CD4-positive, alpha-beta memory T cell (primary cell): ENCODE measurements at places on chromosomes 4 and X. TPM values are rescaled to one million over a fixed set of nuclear protein-coding genes. Genes with fewer than 3 reads are reported as not detected.

DNA sequence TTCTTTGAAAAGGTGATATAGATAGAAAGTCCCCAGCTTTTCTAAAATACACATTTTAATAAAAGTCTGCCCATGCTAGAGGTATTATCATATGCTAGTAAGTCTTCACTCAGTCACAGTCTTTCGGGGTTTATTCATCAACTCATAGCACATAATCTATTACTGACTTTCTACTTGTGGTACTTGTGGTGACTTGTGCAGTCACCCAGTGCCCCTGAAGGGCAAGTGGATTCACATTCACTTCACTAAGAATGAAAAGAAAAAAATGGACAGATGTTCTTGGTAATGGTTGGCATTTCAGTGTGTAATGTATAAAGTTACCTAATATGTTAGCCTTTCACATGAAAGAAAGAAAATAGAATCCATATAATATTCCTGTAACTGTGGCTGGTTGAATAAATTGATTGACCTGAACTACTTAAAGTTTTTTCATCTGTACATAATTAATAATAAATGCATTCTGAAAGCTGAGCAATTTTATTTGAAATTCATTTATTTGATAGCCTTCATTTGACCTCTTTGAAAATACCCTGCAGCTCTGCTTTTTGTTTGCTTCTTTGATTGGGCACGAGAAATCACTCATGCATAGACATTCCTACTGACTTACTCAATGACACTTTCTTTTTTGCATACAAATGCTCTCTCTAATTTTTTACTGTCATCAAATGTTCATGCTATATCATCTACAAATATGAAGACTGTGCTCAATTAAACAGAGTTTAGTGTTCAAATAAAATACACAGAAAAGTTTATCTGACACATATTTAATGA lies 39.5 kb upstream of the ZNF330 start:
- no peak overlapping the region for H3K27ac ChIP-seq
- no peaks in the 10 kb centered on the region for H3K4me1 ChIP-seq
- H3K36me3 ChIP-seq: no peaks in the 10 kb centered on the region

- H3K27ac ChIP-seq: no peak overlapping the region
- no peak for DNase-seq
- no peaks in the 10 kb centered on the region for H3K27me3 ChIP-seq
These were observed 193.0 kb upstream of the IGFBP7 start for GRCh38 chr4:57303012-57303751.

DNA sequence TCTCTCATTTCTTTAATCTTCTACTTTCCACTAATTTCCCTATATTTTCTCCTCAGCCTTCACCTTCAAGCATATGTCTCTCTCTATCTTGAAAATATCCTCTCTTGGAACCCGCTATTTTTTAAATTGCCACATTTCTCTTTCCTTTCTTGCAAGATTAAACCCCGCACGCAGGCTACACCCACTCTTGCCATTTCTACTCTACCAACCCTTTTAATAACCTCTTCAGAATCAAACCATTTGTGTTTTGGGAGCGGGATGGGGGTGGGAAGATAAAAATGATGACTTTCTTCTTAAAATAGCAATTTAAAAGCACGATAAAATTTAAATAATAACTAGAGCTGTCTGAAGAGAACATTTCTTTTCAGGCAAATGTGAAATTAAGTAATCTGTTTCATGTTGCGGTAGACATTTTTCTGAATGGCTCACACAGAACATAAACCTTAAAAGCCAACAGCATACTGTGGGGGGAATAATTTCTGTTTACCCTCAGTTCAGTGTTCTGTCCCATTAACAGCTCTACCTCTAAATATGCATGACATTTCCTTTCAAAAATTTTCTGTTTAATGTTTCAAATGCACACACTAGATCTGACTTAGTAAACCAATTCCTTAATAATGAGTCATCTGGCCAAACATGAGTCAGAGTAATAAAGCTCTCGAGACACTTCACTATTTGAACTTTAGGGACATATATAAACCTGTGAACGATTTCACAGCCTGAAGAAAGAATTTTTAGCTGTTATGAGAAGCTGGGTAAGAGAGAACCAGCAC lies 20.5 kb downstream of the ARSJ start:
- H3K27ac ChIP-seq: no peak overlapping the region
- H3K36me3 ChIP-seq: no peaks in the 10 kb centered on the region
- DNase-seq: no peak
- no peak overlapping the region for H3K4me3 ChIP-seq

APLN gene
- not detected for total RNA-seq

PDE6B gene
- 15.4 TPM for total RNA-seq

DNA sequence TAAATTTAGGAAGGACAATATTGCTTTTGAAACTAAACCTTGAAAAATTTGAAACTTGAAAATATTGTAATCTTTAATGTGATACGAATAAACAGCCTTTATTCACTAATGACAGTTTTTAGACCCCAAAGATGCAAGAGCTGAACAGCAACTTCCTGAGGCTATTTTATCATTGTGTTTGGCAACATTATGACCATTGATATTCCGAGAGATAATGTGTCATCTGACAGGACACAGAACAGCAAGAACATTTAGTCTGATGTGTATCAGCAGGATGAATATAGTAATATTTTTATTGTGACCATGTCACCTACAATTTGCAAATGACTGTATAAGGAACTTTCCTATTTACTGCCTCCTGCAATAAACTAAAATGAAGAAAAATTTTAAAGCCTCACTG lies 316.0 kb downstream of the ADAM29 start:
- no peak for DNase-seq
- no peaks in the 10 kb centered on the region for H3K4me1 ChIP-seq
- no peaks in the 10 kb centered on the region for H3K27me3 ChIP-seq
- H3K36me3 ChIP-seq: no peaks in the 10 kb centered on the region

- H3K36me3 ChIP-seq: no peaks in the 10 kb centered on the region
- H3K27me3 ChIP-seq: no peaks in the 10 kb centered on the region
- H3K27ac ChIP-seq: no peak overlapping the region
- no peaks in the 10 kb centered on the region for H3K4me1 ChIP-seq
- no peak overlapping the region for H3K4me3 ChIP-seq
- DNase-seq: no peak
These were observed 257.0 kb downstream of the IDS start for GRCh38 chrX:149248073-149248625.

DNA sequence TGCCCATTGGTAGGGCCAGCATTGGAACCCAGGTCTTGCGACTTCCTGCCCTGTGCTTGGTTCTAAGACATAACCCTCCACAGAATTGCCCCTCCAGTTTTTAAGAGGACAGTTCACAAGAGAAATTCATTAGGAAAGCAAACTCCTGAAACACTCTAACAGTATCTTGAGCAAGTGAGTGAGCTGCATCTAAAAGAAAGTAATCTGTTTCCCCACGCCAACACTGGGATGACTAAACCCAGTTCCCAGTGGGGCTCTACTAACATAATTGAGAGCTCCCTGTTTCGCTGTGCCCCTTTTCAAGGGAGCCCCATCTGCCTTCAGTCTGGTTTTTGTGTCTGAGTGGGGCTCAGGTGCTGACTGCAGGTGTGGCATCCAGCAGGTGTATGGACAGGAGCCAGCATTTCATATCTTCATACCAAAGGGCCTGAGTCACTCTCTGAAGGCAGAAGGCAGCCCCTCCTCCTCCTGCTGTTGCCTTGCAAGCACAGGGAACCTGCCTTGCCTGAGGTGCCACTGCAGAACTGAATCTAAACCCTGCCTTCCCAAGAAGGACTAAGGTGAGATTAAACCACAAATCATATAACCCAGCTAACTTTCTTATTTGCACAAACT lies 8.0 kb downstream of the AMOT start:
- H3K36me3 ChIP-seq: no peaks in the 10 kb centered on the region
- H3K4me3 ChIP-seq: no peak overlapping the region
- no peak for DNase-seq
- no peak overlapping the region for H3K27ac ChIP-seq

GRCh38 chr4:21529214-21529613 lies 419.4 kb downstream of the KCNIP4 start:
- H3K27ac ChIP-seq: no peak overlapping the region
- DNase-seq: no peak
- H3K4me3 ChIP-seq: no peak overlapping the region

GRCh38 chrX:86121916-86122315 lies 26.3 kb upstream of the DACH2 start:
- no peak overlapping the region for H3K4me3 ChIP-seq
- no peaks in the 10 kb centered on the region for H3K4me1 ChIP-seq
- no peaks in the 10 kb centered on the region for H3K27me3 ChIP-seq
- H3K27ac ChIP-seq: no peak overlapping the region
- DNase-seq: no peak

DNA sequence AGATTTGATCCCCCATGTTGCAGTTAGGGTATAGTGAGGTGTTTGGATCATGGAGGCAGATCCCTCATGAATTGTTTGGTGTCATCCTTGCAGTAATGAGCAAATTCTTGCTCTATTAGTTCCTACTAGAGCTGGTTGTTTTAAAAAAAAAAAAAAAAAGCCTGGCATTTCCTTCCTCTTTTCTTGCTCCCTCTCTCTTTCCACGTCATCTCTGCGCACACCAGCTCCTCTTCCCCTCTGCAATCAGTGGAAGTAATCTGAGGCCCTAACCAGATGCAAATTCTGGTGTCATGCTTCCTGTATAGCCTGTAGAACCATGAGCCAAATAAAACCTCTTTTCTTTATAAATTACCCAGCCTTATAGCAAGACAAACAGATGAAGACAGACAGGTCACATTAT lies 24.5 kb downstream of the WDR17 start:
- no peak for DNase-seq
- no peak overlapping the region for H3K27ac ChIP-seq
- H3K36me3 ChIP-seq: no peaks in the 10 kb centered on the region
- no peak overlapping the region for H3K4me3 ChIP-seq
- no peaks in the 10 kb centered on the region for H3K27me3 ChIP-seq
- H3K4me1 ChIP-seq: no peaks in the 10 kb centered on the region

GRCh38 chr4:146327859-146328650 lies 113.7 kb downstream of the REELD1 start:
- no peaks in the 10 kb centered on the region for H3K36me3 ChIP-seq
- H3K4me1 ChIP-seq: no peaks in the 10 kb centered on the region
- H3K27ac ChIP-seq: no peak overlapping the region
- H3K27me3 ChIP-seq: no peaks in the 10 kb centered on the region

MND1 gene
- total RNA-seq: not detected

TRO gene
- total RNA-seq: 1.9 TPM

GRCh38 chr4:184328022-184328736 lies 110.5 kb upstream of the ENPP6 start:
- DNase-seq: no peak
- no peaks in the 10 kb centered on the region for H3K36me3 ChIP-seq
- no peak overlapping the region for H3K27ac ChIP-seq
- no peaks in the 10 kb centered on the region for H3K4me1 ChIP-seq

DNA sequence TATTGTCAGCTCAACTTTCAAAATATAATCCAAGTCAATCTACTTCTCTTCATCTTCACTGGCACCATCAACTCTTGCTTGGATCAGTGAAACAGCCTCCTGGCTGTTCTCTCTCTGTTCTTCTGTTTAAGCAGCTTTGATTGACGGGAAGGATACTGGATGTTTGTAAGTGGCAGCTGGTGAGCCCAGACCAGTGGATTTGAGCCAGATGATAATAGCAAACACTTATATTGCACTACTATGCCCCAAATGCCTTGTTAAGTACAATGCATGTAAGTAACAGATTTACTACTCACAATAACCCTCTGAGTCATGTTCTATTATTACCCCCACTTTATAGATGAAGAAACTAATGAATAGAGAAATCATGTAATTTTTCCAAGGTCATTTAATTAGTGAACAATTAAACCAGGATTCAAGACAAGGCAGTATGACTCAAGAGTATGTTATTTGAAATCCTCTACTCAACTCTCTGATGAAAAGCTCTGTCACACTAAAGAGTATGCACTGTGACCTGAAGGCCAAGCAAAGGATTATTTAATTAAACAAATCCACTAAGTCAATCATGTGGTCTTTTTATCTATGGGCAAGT lies 44.8 kb downstream of the SPANXN3 start:
- H3K4me3 ChIP-seq: no peak overlapping the region
- no peaks in the 10 kb centered on the region for H3K27me3 ChIP-seq
- H3K4me1 ChIP-seq: no peaks in the 10 kb centered on the region
- DNase-seq: no peak

DNA sequence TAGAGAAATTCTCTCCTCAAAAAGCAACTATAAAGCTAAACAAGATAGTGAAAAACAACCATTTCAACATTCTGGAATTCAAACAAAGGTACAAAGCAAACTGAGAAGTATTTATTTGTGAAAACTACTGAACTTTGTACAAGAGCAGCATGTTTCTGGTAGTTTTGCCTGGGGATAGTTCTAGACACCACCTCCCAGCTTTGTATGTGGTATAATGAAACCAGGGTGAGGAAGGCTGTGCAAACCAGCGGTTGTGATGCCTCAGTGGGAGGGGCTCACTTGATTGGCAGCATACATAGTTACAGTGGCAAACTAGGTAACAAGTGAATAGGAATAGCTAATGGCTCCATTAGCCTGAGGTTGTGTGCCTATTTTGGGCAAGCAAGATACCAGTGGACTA lies 18.6 kb upstream of the FRMD7 start:
- DNase-seq: no peak
- H3K27ac ChIP-seq: no peak overlapping the region
- H3K36me3 ChIP-seq: no peaks in the 10 kb centered on the region
- no peaks in the 10 kb centered on the region for H3K27me3 ChIP-seq
- no peak overlapping the region for H3K4me3 ChIP-seq
- H3K4me1 ChIP-seq: no peaks in the 10 kb centered on the region

DNA sequence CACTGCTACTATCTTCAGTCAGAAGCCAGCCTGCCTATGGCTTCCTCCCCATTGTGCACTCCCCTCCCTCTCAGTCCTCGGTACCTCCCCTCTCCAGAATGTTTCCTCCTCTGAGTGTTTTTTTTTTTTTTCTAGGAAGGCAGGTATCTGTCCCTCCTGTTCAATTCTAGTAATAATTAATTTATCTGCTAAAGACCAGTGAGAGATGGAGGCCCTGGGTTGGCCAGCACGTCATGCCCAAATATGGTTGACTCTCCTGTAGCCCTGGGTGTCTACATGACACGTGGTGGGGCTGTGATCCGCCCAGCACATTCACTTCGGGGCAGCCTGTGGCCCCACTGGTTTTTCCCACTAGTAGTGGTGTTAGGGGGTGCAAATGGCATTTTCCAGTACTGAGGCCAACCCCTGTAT lies 1.8 kb downstream of the FLNA start:
- peaks cover 5% of the 10 kb centered on the region for H3K36me3 ChIP-seq
- peaks cover 43% of the 10 kb centered on the region for H3K4me1 ChIP-seq
- no peak overlapping the region for H3K4me3 ChIP-seq

GSTCD gene
- 5.0 TPM for total RNA-seq

ADH1C gene
- not detected for total RNA-seq

- no peaks in the 10 kb centered on the region for H3K27me3 ChIP-seq
- DNase-seq: peak; percentile 33
- H3K27ac ChIP-seq: peak overlapping the region; percentile 85
- peaks cover 50% of the 10 kb centered on the region for H3K4me1 ChIP-seq
These were observed 15.0 kb upstream of the PRDM8 start for GRCh38 chr4:80182237-80182866.

SLITRK2 gene
- total RNA-seq: not detected

GRCh38 chr4:77240469-77241066 lies 83.6 kb downstream of the CCNG2 start:
- no peak overlapping the region for H3K27ac ChIP-seq
- H3K36me3 ChIP-seq: no peaks in the 10 kb centered on the region
- H3K27me3 ChIP-seq: no peaks in the 10 kb centered on the region
- DNase-seq: peak; percentile 44

GRCh38 chrX:13125188-13125587 lies 80.8 kb upstream of the FAM9C start:
- H3K27ac ChIP-seq: no peak overlapping the region
- H3K27me3 ChIP-seq: no peaks in the 10 kb centered on the region
- H3K4me1 ChIP-seq: peaks cover 32% of the 10 kb centered on the region
- no peaks in the 10 kb centered on the region for H3K36me3 ChIP-seq
- no peak overlapping the region for H3K4me3 ChIP-seq

DUSP21 gene
- not detected for total RNA-seq
